ENCODE measurements at places on chromosomes 5 and 9.

GRCh38 chr5:103305809-103306208, 47.2 kb downstream of the MACIR start:
- no peak for DNase-seq

- DNase-seq, result no peak
Measured at GRCh38 chr9:129811967-129812363, 9.0 kb downstream of the TOR1B start.

DNA sequence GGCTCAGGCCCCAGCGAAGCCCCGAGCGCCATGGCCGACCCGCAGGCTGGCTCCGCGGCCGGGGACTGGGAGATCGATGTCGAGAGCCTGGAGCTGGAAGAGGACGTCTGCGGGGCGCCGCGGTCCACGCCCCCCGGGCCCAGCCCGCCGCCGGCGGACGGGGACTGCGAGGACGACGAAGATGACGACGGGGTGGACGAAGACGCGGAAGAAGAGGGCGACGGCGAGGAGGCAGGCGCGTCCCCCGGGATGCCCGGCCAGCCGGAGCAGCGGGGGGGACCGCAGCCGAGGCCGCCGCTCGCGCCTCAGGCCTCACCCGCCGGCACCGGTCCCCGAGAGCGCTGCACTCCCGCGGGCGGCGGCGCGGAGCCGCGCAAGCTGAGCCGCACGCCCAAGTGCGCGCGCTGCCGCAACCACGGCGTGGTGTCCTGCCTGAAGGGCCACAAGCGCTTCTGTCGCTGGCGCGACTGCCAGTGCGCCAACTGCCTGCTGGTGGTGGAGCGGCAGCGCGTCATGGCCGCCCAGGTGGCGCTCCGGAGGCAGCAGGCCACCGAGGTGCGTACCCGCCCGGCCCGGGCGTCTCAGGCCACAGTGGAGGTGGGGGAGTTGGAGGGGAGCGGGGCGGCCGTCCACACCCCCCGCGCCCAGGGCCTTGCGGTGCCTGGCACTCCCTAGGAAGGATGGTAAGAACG, 1.6 kb downstream of the DMRT2 start:
- DNase-seq, result peak; percentile 77

GRCh38 chr5:59559847-59560246, 333.7 kb downstream of the PDE4D start:
- no peak for DNase-seq

DNA sequence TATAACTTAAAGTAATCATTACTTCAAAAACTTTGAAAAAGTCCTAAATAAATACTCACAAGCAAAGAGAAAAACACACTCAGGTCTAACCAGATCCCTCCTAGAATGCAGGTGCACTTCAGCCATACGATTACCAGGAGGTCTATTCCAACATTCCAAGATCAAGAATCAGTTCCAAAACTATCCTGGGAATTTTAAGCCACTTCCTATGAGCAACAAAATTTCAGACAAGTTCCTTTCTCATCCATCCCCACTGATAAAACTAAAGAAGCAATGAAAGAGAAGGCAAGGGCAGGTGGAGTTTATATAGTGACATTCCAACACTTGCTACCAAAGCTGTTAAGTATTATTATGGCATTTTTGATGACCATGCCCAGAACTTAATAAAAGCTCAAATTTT, 29.6 kb downstream of the MLLT3 start:
- no peak for DNase-seq

DNA sequence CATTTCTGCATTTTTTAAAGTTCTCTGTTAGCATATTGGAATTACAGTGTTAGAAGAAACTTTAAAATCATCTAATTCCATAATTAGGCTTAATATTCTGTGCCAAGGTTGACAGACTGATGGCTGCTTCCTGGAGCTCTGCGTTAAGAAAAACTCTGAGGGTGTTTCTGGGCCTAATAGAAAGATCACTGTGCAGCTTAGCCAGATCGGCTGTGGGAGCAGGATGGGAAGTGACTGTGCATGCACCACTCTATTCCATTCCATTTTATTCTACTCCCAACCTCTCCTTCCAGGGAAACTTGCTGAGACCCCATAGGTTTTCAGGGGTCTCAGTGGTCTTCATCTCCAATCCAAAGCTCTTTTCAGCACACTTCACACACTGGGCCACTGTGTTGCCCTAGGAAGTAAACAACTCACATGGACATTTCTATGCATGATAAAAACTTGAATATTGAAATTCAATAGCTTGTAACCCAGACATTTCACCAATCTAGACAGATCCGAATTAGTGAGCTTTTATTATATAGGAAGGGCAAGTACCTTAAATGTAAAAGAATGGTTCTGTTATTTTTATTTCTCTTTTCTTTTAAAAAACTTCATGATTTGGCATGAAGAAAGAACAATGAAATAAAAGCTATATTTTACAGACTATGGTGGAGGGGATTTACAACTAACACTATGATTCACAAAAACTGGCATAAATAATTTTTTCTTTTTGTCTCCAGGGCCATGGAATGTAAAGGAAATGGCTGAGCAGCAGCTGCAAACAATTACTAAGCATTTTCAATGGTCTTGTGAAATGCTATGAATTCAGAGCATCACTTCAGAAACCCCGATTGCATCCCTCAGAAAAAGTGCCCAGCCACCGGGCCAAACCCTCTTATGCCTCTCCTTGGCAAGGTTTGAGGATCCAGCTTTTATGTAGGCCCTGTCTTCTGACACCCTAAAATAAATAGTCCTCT, 51.4 kb upstream of the DAB2 start:
- DNase-seq, result no peak

- DNase-seq, result no peak
Measured at GRCh38 chr5:6739603-6740002, 26.4 kb downstream of the TENT4A start.

- DNase-seq, result peak; percentile 86
Measured at GRCh38 chr9:117487555-117488175, 72.8 kb upstream of the ASTN2 start.

DNA sequence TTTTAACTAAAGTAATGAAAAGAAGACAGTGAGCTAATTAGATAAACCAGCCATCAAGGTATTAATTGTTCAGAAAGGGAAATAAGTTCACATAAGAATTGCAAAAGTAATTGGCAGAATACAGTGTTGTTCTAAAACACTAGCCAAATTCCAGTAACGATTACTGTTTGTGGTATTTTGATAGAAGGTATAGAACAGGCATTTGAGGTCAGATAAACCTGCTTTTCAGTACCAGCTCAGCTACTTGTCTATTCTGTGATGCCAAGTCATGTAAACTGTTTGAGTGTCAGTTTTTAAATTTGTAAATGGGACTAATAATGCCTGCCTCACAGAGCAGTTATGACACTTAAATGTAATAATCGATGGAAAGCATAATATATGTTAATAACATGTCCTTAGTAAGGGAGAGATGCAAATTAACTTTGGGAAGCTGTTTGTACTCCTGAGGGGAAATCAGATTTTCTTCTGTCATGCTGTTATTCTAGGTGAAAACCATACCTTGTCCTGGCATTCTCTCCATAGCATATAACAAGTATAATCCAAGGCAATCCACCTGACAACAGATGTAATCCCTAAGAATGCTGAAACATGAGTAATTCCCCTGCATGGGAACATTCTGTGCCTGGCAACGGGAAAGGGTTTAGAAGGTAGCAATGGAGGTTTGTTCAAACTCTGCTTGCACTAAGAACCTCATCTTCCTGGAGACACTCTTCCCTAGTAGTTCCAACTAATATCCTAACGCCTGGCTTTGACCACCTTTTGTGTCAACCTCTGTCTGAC, 509.5 kb upstream of the PAPPA start:
- no peak for DNase-seq

DNA sequence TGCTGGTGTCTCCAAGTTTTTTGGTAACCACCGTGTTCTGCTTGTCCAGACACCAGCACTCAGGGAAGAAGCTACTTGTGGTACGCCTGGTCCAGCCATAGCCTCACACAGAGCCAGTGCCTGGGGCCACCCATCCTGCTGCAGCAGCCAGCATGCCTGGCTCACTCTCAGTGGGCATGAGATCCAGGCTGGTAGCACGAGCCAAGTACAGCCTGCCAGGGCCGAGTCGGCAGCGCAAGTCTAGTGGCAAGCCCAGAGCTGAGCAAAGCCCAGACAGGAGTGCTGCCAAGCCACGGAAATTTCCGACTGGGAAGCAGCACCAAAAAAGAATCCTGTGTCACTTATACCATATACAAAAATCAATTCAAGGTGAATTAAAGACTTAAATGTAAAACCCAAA, 36.3 kb upstream of the FBXL17 start:
- no peak for DNase-seq

DNA sequence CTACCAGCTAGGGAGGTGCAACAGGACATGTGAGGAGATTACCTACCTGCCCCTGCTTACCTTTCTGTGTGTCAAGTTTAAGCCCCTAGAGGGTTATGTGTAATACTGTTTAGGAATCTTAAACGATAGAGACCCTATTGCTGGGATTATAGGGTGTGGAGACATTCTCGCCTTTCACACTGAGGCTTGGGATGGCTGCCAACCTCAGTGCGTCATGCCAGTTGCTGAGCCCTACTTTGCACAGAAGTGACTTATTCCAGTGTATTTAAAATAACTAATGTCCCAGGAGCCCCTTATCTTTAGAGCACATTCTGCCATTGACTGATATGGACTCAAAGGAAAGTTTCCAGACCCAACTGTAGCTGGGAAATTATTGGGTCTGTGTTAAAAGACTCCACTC, 76.6 kb upstream of the XPA start:
- DNase-seq, result no peak

DNA sequence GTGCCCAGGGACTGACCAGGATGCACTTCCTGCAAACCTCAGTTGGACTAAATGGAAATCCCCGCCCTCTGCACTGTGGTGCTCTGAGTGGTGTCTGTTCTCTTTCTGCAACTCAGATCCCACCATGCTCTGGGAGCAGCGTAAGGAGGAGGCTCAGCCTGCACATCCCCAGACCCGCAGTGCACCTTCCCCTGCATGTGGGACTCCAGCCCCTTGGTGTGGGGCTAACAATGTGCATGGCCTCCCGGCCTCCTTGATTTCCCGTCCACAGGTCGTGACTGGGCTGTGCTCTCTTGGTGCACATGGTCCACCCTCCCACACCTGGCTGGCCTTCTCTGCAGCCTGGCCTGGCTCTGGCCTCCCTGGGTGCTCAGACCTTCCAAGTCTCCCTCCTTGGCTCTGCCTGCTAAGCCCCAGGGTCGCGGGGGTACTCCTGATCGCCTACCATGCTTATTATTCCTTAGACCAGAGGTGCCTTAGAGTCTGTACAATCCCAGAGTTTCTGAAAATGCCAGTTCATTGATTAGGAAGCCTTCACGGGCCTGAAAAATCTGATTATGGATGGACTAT, 397.5 kb downstream of the IRX2 start:
- DNase-seq, result no peak

DNA sequence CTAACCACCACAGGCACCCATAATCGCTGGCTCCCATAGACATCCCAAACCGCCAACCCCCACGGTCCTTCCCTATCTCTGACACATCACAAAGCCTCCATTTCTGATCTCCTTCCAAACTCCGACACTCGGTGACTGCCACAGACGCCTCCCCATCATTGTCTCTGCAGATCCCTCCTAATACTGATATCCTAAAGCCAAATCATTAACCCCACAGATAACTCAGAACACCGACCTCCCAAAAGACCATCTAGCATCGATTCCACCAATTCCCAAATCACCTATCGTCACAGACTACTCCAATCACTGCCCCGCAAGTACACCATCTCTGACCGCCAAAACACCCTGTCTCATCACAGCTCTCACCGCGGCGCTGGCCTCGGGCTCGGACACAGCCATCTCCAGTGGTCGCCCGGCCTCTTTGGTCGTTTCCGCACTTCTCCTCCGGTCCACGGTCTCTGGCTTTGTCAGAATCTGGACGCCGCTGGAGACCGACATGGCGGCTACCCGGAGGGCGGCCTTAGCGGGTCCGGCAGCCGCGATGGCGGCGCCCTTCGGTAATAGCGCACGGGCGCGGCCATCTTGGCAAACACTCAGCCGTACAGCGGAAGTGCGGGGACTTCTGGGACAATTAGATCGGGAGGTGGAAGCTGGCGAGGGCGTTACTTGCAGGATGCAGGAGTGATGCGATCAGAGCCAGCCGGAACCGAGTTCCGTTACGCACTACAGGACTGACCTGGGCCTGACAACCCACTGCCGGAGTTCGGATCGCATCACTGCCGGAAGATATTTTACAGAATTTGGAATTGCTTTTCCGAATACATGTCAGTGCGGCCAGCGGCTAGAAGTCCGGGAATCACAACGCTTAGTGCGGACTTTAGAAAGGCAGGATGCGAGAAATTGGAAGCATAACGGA, at the start of gene ZFP37:
Gene ZFP37 (minus strand): TSS at position 534 of the 916 bp plus-strand sequence. CDS start 36 bp downstream, at position 498.
- peak; percentile 98 for DNase-seq

DNA sequence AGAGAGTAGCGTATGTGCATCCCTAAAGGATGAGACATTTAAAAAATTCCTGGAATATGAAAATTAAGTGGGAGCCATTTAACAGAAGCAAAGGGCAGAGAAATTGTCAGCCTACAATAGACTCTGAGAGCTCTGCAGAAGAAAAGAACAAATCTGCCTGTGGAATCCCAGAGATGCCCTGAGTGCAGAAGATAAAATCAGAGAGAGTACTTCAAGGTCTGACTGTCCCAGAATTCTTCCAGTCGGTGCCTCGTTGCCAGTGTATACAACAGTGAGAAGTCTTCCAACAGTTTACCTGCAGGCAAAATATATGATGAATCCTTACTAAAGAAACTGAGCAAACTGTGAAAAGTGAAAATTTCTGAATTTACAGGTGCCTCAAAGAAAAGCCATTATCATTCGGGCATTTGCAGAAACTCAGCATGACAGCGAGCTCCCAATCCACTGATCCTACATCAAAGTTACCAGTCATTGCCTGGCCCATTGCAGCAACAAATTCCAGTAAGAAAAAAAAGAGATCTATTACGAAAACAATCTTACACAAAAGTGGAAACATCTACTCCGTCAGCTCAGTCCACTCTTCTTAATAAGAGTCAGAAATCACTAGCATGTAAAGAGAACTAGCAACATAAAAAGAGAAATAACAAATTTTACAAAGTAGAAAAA, 92.8 kb upstream of the VCAN start:
- DNase-seq, result no peak

DNA sequence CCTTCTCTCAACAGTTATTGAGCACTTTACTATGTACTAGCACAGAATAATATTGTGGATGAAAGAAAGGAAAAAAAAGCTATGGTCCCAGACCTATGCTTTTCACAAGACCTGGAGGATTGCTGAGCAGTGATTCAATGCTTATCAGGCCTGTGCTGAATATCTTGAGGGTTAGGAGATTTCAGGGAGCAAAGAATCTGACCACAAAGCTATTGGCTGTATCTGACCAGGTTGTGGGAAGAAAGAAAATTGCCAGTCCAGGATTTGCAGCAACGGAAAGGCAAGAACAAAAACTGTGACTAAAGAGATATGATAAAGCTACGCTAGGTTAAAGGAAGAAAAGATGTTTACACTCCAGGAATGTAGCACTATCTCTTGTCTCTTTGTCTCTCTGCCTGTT, 14.9 kb upstream of the MACIR start:
- DNase-seq, result no peak

GRCh38 chr5:169011009-169011408, 289.9 kb downstream of the SLIT3 start:
- DNase-seq, result no peak

DNA sequence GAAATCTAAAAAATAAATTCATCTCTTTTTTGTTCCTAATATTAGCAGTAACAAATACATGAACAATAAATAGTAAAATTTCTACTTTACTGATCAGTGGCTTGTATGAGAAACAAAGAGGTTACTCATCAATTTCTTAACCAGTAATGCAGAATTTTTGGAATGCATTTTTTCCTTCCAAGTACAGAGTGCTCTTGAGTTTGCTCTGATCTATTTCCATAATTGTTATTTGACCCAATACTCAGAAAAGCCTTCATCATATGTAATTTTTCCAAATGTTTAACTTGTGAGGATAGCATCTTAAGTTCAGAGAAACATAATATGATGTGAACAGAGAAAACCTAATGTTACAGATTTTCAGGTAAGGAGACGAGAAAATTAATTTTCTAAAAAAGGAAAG, 47.3 kb downstream of the FBN2 start:
- no peak for DNase-seq

Data from kidney (tissue), 22 donors.